ENCODE measurements at places on chromosomes 6 and 20.

DNA sequence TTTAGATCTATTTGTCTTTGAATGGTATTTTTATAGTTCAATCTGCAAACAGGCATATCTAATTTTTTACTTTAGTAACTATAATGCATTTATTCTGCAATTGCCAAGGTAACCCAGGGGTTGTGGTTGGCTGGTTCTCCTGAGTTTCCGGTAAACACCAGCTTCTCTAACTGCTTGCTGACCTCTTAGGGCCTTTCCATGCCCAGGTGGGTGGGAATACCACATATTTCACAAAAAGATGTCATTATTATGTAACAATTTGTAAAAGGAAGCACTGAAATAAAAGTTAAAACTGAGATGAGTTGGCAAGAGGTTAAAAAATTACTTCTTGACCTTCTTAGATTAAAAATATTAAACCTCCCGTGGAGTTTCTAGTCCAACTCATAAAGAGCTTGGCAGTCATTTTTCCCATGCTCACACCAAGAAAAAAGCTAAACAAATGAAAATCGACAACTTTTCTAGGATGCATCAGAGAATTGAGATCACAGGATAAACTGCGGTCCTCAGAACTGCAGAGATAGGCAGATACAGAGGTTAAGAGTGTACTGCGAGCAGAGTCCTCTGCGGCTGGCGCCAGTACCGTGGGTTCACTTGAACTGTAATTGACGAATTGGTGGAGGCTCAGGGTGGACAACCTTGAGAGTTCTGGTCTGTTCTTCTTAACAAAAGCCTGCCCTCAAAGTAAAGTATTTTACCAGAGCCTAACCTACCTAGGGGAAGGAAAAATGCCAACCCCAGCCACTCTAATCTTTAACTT lies 2.2 kb upstream of the VNN1 start:
- DNase-seq = no peak

DNA sequence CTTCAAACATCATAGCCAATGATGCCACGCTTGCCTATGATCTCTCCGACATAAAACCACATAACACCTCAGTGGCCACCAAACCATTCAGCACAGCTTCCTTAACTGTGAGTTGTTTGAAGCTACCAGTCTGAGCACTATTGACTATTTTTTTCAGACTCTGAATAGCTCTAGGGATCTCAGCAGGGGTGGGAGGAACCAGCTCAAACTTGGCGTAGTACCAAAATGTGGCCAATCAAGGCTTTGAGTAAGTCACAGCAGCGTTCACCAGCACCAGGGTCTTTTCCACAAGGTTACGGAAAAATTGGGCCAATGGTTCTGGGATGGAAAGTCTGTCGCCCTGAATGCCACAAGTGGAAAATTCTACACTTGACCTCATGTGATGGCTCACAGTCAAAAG lies 70.6 kb downstream of the SMPDL3A start:
- DNase-seq = no peak

- DNase-seq = no peak
Measured at GRCh38 chr6:156906451-156906850, 129.3 kb downstream of the ARID1B start.

DNA sequence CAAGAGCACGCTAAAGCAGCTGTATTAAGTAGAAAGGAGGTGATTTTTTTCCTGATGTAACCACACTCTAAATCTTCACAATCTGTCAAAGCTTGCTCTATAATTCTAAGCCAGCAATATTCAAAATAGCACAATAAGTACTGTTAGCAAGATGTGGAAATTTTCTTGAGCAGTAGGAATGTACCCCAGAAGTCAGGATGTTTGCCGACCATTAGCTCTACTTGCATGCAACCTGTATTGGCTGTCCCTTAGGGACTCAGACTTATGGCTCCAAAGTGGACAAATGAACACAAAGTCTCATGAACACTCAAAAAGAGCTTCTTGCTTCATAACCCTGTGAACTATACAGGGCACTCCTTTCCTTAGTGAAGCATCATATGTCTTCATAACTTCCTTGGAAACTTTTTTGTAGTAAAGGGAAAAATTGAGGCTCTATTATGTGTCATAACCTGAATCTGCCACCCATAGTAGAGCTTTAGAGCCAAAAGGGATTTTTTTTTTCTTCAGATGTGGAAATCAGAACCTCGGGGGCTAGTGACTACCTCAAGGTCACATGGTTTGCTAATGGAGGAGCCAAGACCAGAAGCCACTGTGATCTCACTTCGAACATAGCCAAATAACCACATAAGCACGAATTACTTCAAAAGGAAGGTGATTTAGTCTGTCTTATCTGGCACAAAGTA lies 54.5 kb downstream of the ADGRG6 start:
- DNase-seq = no peak

- DNase-seq = no peak
Measured at GRCh38 chr6:35647400-35647799, 41.3 kb downstream of the FKBP5 start.

DNA sequence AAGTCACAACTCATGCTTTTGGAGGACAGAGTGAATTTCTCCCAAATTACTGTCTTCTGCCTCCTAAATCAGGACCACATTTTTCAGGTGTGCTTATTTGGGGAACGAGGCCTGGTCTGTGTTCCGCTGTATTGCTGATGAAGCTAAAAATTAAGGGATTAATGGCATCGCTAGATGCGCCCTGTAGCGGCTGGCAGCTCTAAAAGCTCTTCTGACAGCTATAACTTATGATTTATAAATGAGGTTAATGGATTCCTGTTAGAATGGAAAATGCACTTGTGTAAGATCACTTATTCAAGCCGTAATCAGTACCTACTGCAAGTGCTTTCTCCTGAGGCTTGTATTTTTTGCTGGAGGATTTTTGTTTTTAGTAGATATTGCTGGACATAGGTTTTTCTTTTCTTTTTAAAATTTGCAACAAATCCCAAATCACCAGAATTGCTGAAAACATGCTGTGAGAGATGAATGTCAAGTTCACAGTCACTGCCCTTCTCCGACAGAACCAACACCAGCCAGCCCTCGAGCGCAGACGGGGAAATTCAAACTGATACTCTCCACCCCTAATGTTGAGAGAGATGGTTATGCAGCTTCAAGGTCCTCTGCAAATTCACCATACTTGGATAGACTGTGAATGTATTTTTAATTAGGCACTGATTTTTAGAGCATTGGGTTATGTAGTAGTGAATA lies 49.1 kb downstream of the AKAP12 start:
- no peak for DNase-seq

GRCh38 chr6:162721404-162721687 lies 6.2 kb downstream of the PRKN start:
- DNase-seq = no peak

GRCh38 chr20:2402271-2402980 lies 21.7 kb downstream of the TGM6 start:
- DNase-seq = no peak

DNA sequence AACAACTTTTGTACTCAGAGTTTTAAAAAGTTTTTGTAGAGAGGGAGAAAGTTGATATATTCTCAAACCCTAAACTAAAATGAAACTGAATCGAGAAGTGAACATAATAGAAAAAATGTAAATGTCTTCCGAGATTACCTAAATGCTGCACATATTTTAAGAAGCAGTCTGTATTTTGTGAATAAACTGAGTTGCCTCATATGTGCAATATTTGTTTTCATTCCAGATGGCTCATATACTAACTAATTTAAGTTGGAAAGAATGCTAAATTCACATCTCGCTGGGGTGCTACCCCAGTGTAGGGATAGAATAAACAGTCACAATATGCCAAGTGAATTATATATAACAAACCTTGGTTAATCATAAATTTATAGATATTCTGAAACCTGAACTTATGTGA lies 285.9 kb upstream of the THEMIS start:
- no peak for DNase-seq

GRCh38 chr6:63504777-63505384 lies 67.4 kb upstream of the LOC128125822 start:
- DNase-seq = no peak

- DNase-seq = no peak
Measured at GRCh38 chr6:53244399-53244931, 95.8 kb upstream of the GCM1 start.

GRCh38 chr6:169843991-169844390 lies 92.6 kb downstream of the ERMARD start:
- DNase-seq = no peak

GRCh38 chr6:164142322-164142721 lies 727.8 kb downstream of the QKI start:
- DNase-seq = no peak

GRCh38 chr20:18851629-18852028 lies 38.0 kb downstream of the SCP2D1 start:
- DNase-seq = no peak

DNA sequence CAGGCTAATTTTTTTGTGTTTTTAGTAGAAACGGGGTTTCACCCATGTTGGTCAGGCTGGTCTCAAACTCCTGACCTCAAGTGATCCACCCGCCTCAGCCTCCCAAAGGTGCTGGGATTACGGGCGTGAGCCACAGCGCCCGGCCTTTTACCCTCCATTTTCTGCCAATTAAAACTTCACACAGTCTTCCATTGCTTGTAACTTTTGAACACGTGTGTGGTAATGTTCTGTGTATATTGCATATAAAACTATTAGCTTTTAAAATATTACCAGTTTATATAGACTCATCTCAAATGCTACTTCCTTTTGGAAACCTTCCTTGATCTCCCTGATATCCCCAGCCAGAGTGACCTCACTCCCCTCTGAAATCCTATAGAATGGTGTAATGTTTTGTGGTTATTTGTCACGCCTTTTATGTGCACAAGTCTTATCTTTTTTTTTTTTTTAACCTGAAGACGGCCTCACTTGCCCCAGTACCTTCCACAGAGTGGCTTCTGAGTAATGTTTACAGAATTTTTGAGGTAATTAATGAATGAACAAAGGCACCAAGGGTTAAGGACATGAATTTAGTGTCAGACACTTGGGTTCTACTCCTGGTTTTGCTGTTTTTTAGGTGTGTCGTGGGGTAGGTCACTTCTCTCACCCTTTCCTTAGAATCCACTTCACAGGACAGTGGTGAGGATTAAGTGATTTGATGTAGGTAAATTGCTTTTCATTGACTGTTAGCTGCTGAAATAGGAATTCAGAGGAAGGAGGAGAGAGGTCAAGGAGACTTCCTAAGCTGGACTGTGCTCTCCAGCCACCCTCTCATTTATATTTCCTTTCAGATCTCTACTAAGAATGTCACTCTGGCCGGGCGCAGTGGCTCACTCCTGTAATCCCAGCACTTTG lies 11.2 kb upstream of the MMP24 start:
- no peak for DNase-seq

DNA sequence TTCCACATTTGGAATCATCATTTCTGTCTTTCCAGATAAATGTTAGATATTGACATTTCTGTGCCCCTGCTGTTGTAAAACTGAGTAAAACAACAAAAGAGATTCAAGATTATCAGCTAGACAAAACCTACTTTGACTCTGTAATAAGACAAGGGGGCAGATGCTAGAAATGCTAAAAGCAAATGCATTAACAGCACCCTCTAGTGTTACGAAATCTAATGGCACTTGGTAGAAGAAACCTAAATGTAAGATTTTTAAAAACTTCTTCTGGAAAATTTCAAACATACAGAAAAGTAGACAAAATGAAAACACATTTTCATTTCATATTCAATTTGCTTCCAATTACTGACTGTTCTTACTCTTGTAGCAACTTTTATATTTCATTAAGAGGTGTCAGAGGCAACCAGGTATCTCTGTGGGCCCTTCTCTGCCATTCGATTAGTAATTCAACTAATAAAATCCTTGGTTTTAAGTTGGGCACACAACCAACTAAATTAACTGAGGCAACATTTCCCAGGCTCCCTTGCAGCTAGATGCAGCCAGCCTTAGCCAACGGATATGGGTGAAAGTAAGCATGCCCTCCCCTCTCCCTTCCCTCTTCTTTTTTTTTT lies 45.0 kb downstream of the SLC23A2 start:
- DNase-seq = no peak

- DNase-seq = no peak
Measured at GRCh38 chr6:53152576-53152975, 3.9 kb upstream of the GCM1 start.

DNA sequence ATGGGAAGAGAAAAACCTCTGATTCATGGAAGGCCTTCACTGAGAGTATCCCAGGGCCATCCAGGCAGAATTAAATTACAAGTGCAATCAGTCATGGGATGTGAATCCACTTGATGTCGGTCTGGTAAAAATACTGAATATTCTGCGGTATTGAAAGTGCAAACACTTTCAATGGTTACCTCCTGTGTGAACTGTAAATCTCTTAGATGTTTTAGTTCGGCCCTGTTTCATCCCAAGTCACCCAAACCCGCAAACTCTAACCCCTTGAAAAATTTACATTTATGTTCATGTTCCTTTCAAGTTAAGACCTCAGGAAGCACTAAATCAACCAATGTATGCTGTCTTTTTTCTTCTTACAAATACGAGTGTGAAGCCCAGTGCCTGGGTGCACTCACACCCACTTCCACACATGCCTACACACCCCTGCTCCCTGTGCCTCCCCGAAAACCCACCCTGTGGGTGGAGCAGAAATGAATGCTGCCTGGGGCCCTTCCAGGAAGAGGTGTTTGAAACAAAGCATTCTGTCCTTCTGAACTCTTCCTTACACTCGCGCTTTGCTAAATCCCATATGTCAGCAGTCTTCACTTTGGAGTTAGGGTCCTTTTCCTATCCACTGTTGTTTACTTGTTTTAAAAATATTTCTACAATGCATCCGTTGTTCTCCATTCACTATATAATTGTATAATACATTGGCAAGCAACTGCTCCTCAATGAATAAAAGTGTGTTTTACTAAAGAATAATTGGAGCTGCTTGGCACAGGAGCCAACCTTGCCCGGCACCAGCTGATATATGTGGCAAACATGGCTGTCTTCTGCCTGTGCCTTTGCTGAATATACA lies 62.7 kb downstream of the FYN start:
- no peak for DNase-seq

- no peak for DNase-seq
Measured at GRCh38 chr6:4903751-4904370, 100.0 kb downstream of the RPP40 start.

- DNase-seq = no peak
Measured at GRCh38 chr6:139430899-139431601, 56.6 kb upstream of the CITED2 start.

GRCh38 chr6:7914311-7914710 lies 3.7 kb upstream of the TXNDC5 start:
- no peak for DNase-seq

GRCh38 chr6:128346569-128346968 lies 173.8 kb downstream of the PTPRK start:
- DNase-seq = no peak

GRCh38 chr6:116217069-116217468 lies 36.8 kb downstream of the TSPYL4 start:
- DNase-seq = no peak

DNA sequence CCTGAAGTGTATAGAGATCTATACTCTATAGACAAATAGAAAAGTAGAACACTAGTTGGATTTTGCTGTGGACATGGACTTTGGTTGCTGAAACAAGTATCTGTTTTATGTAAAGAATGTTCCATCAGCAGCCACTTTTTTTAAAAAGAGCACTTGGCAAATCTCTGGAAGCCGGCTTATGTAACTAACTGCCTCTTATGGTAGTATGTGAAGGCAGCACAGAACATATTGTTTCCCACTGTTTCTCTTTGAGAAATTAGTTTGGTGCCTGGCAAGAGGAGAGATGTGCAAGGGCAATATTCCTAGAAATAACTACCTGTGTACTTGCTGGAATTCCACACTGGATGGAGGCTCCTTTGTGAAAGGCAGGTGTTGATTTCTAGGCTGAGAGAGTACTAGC lies 242.3 kb upstream of the PREP start:
- no peak for DNase-seq

GRCh38 chr6:98864497-98864896 lies 30.1 kb downstream of the POU3F2 start:
- no peak for DNase-seq
